Stimulated activated memory B cell treated with anti-CD40 and anti-IgM and Interleukin-4, amounts not matched to agents 10 μg/mL and 1 μg/mL and 100 μg/mL, for 72 hours (primary cell): ENCODE measurements at places on chromosomes 7 and 10.

DNA sequence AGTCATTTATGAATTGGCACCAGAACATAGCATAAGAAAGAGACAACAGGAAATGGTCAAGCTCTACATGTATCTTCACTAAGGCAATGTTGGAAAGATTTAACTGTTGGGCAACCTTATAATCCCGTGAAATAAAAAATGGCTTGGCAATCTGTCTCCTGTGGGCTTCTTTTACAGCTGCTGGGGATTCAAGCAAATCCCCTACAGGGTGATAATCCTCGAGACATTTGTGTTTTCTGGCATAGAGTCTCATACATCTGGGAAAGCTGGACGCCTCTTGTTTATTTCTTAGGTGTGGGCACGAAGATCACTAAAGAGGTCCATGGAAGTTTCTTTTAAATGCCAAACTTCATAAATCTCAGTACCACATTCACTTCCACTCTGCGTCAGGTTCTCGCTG, 82.2 kb upstream of the GPR141 start:
- no peak for ATAC-seq

DNA sequence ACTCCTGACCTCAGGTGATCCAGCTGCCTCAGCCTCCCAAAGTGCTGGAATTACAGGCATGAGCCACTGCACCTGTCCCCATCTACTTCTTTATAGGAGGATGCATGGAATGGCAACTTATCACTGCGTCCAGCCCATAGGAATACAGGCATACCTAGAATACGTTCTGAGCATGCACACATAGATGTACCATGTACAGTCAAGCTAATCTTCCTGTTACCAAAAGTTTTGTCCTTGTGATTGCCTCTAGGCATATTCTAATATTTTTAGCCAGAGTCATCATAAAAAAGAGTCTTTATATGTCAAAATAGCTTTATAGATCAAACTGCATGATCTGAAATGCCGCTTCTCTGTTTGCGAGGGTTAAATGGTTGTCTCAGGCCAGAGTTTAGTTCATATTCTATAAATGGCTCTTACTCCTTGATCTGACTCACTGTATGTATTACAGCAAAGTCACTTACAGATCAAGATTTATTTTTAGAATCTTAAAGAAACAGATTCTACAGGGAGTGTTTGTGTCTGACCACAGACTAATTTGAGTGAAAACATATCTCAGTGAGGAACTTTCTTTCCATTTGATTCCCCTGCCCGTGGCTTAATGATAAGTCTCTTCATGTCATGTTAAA, 210.9 kb downstream of the CREB5 start:
- no peak for ATAC-seq

GRCh38 chr7:25855854-25856782, 295.9 kb upstream of the NFE2L3 start:
- no peak for ATAC-seq

- no peak for ATAC-seq
Observed at GRCh38 chr7:20474249-20474648, 141.2 kb upstream of the ABCB5 start.

- ATAC-seq: no peak
Observed at GRCh38 chr7:133709036-133709880, 417.9 kb upstream of the LRGUK start.

- peak; percentile 16 for ATAC-seq
Observed at GRCh38 chr10:20811131-20811530, 86.0 kb downstream of the NEBL start.

GRCh38 chr10:43218206-43218950, 48.5 kb downstream of the RASGEF1A start:
- no peak for ATAC-seq

DNA sequence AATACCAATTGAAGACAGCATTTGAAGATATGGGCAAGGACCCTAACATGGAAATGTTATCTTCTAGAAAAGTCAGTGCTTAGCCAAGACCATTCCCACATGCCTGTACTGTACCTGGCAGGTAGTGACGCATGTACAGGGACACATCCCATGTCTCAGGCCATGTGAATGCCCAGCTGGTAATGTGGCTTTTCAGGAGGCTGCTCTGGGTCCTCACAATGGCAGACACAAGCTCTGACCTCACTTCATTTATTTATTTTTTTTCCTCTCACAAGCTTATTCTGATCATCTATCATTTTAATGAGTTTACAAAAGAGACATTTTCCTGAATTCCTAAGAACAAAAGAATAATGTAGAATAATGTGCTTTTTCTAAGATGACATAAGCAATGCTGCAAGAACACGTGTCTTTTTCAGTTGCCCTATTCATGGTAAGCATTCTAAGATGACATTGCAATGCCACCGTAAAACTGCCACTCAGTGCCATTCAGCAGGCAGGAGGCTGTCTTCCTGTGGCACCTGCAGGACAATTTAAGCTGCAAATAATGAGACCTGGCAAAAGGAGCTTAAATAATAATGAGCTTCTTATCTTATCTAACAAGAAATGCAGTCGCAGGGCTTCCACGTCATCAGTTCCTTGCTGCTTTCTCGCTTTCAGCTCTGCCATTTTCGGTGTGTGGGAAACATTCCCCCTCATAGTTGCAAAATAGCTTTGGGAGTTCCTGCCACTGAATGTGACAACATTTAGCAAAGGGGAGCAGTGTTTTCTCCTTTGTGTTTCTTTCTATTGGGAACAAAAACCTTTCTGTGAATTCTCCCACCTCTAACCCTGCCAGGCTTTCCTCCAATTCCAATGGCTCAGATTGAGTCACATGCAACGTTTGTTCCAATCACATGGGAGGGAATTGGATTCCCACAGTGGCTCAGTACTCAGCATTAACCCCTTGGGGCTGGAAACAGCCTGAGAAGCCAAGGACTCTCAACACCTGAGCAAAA, 113.0 kb downstream of the SEC23IP start:
- ATAC-seq: no peak

DNA sequence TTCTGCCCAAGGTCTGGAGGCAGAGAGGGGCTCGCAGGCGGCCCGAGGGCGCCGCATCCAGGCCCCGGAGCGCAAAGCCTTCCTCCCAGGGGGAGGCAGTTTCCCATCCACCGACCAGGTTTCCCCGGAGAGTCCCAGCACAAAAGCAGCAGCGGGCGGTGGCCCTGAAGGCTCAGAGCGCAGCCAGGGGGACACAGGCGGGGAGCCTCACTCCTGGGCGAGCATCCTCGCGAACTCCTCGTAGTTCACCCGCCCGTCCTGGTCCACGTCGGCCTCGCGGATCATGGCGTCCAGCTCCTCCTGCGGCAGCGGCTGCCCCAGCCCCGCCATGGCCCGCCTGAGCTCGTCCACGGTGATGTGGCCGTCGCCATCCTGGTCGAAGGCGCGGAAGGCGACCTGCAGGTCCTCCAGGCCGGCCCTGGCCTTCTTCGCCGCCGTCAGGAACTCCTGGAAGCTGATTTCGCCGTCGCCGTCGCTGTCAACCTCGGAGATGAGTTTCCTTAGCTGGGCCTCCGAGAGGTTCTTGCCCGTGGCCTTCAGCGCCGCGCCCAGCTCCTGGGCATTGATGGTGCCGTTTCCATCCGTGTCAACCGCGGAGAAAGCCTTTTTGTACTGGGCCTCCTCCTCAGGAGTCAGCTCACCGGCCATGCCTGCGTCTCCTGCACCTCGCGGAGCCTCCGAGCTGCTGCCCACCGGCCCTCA, 428 bp downstream of the CALML5 start:
- no peak for ATAC-seq

GRCh38 chr7:50209461-50210135, 94.9 kb upstream of the IKZF1 start:
- ATAC-seq: no peak

DNA sequence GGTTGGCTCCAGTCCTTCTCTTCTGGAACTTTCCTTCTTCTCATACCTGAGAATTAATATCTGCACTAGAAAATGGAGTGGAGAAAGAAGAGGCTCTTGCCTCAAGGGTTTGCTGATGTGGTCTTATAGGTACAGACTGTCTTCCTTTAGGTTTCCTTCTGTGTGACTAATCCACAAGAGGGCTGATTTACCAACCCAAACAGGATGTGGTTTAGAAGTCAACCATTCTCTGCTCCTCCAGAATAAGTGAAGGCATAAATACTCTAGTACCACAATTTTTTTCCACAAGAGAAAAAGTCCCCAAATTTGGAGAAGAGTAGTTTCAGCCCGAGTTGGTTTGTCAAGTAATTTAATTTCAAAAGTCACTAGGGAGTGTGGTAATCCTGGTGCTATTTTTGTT, 85.8 kb downstream of the NRP1 start:
- peak; percentile 47 for ATAC-seq

- no peak for ATAC-seq
Observed at GRCh38 chr7:92953657-92954056, 117.3 kb upstream of the CDK6 start.

DNA sequence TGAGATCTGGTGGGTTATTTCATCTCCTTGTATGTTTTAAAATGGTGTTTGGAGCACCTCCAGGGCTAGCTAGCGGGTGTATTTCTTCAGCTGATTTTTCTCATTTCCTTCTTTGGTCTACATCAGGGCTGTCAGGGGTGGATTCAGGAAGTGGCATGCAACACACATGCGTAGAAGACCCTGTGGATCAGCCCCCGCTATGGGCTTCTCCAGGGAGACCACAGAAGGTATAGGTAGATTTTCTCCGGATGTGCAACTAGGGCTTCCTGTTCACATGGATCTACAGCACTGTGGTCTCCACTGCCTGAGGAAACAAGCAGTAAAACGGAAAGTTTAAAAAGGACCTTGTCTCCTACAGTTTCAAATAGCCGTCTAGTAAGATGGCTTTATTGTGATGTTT, 10.4 kb downstream of the NUB1 start:
- peak; percentile 54 for ATAC-seq

DNA sequence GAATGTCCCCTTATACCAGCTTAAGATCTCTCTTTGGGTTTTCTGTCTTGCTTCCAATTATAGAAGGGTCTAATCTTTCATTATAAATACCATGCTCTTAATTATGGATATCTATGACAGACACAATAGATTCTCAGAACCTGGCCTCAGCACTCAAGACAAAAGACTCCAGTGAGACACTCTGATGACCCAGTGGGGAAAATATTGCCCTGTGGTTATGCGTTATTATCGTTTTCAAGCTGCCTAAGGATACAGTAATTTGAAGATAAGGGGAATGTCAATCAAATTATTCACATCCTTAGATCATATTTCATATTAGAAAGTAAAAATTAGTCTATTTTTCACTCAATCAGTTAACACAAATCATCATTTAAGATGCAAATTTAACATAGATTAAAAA, 748.8 kb downstream of the XPNPEP1 start:
- ATAC-seq: no peak

- ATAC-seq: no peak
Observed at GRCh38 chr10:31087011-31087410, 55.3 kb upstream of the ZNF438 start.

- ATAC-seq: no peak
Observed at GRCh38 chr7:48041653-48041970, 6.3 kb downstream of the C7orf57 start.

DNA sequence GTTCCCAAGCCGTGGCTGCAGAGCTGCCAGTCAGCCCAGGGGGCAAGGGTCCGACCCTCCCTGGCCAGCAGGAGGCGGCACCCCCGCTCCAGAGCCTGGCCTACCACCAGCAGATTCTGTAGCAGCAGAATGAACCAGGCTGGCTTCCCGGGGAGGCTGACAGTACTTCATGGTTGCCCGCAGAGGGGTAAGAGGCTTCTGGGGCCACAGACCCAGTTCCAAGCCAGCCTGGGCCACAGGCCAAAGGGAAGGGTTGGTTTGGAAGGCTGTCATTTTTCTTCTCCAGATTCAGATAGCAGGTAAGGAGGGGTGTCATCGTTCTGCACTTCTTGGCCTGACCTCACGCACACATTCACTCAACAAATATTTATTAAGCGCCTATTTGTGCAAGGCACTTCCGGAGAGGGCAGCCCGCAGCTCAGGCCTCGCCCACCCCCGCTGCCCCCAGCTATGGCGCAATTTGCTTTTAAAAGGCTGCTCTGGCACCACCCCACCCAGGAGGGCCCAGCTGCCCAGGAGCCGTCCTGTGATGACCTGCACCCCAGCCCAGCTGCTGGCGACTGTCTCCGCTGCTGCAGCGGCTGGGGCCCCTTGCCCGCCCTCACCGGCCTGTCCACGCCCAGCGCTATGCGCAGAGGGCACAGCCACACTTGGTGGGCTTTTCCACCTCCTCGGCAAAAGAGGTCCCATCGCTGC, 168.5 kb downstream of the LCOR start:
- ATAC-seq: no peak

DNA sequence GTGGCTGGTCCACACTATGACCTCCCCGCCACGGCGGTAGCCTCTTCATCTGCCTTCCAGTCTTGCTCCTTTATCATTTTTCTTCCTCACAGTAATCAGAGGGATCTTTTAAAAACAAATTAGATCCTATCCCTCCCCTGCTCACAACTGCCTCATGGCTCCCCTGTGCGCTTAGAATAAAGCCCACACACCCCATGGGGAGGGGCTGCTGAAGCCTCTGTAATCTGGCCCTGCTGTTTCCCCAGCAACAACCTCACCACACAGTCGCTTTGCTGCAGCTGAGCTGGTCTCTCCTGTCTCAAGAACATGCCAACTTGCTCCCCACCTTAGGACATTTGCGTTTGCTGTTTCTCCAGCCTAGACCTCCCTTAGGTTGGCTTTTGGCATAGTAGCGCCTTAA, 41.0 kb downstream of the SP8 start:
- no peak for ATAC-seq

GRCh38 chr7:100171087-100171681, 2.8 kb upstream of the GAL3ST4 start:
- ATAC-seq: peak; percentile 41

DNA sequence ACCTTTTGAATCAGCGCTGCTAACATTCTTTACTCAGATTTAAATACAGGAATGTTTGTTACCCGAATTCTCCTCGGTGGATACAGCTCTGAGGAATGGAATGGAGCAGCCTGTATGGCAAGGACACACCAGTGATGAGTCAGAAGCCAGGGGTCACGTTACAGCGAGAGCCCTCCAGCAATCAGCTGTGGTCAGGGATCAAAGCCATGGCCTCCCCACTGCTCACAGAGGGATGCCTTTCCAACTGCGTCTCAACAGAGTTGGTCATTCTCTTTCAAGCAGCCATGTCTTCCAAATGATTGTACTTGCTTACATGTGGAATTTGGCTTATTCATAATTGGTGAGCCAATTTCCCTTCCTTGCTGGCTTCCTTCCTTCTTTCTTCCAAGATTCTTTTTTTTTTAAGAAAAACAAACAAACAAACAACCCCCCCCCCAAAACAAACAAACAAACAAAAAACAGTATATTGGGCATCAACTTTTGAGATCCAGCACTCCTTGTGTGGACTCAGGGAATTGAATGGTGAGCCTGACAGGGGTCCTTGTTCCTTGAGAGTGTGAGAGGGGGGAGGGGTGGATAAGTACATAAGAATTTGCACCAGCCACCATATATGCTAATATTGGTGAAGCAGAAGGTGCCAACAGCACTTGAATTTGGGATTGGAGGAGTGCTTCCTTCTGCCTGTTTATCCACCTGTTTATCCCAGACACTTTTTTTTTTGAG, 100.2 kb downstream of the ATXN7L1 start:
- no peak for ATAC-seq

- no peak for ATAC-seq
Observed at GRCh38 chr10:99917963-99918825, 91.6 kb downstream of the DNMBP start.

GRCh38 chr10:115953968-115954367, 319.0 kb downstream of the GFRA1 start:
- no peak for ATAC-seq

GRCh38 chr10:43013065-43013464, 63.8 kb upstream of the RET start:
- no peak for ATAC-seq
